ENCODE measurements at places on chromosomes 6 and 20.

DNA sequence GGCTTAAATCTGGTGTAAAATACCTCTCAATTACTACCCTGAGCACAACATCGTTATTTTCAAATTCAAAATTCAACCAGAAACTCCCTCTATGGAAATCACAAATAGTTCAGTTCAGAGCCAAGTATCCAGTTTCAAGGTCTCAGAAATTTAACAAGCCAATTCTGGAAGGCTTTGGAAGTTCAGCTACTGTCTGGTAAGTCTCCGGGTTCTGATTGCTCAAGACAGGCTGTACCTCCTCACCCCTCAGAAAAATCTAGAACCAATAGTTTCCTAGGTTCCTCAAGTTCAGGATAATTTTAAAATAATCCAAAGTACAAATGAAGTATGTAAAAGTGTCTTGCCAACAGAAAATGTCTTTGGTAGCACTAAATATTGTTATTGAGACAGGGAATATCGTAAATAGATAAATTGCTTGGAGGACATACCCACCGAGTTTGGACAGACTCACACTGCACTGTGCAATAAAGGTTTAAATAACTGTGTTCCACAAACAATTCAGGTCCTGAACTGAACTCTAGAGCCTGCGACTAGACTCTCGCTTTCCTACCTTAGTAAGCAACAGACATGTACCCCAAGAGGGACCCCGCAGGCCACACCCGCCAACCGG is 729 bp downstream of the ATG5 start:
- no peak for DNase-seq

DNA sequence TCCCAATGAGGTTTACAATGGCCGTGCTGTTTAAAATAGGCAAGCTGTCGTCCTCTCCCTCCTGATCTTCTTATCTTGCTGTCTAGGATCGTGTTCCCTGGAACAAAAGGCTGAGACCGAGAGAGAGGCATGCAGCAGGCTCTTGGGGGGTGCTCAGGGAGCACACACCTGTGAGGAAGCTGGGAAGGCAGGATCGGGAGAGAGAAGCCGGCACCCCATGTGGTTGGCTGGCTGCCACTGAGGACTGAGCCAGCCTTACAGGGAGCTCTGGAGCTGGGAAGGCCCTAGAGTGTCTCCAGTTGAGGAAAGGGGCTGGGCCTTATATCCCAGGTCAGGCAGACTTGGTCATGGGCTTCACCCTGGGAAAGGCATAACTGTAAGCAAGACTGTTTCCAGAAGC is 184.2 kb downstream of the LY86 start:
- DNase-seq: no peak

- DNase-seq: no peak
Measured at GRCh38 chr20:62463651-62464424, 12.0 kb downstream of the GATA5 start.

- peak; percentile 28 for DNase-seq
Measured at GRCh38 chr6:33091957-33092356, 16.2 kb downstream of the HLA-DPB1 start.

GRCh38 chr6:41818271-41819054 is 31.0 kb downstream of the TOMM6 start:
- DNase-seq: no peak

DNA sequence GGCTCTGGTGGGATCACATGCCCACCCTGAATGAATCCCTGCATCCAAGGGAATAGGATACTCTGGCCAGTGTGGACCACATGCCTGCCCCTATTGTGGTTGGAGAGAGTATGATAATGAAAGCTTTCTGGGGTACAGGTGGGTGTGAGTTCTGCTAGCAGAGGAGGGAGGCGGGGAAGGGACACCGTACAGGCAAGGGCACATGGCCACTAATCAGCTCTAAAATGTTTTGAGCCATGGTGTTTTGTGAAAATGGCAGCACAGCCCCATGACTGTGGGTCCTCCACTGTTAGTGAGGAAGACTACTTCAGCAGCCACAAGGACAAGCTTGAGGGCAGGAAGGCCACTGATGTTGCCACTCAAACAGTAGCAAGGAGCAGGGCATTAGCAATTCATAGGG is 11.9 kb upstream of the DHX35 start:
- DNase-seq: no peak

GRCh38 chr6:148559848-148560433 is 186.9 kb upstream of the UST start:
- peak; percentile 54 for DNase-seq

DNA sequence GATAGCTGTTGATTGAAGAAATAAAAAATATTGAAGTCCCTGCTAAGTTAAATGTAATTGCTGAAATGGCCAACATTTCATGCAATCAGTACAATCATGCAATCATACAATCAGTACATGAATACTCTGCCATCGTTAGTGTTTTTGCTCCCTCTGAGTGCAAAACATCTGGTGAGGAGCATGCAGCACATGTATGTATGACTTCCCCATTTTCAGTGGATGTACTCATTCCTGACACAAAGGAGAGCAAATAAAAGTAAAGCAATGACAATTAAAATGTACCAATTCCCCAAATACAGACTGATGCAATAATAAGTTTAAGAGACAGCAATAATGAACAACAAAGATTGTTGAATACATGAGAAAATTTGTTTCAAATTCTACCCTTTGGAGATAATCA is 140.7 kb downstream of the PLCB1 start:
- DNase-seq: no peak

DNA sequence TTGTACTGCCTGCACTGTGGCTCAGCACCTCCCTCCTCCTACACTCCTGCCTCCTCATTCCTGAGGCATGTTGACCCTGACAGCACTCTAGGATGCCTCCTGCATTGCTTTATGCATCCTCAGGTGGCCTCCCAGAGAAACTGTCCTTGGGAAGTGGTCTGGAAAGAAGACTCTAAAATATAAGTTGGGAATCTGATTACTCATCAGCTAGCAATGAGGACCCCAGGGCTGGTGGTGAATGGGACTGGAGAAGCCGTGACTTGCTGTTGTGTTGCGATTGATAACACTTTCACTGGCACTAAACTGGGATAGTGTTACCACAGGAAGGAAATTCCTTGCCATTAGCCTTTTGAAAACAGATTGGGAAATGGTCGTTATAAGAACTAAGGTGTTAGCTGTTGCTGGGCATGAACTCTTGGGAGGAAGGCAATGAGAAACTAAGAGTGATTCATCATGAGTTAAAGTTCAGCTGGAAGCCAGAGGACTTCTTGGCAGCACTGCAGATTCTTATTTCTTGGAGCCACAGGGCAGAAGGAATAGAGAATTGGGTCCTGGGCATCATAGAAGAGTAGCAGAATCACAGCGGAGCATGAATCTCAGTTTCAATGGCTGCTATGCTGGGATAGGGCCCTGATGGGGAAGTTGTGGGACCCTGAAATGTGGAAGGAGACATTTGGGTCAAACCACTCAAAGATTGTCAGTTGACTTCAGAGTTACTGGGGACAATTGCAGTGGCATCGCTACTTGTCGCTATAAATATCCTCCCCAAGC is 10.1 kb upstream of the SIRPD start:
- DNase-seq: no peak

- DNase-seq: no peak
Measured at GRCh38 chr20:6582449-6582848, 185.0 kb upstream of the BMP2 start.

DNA sequence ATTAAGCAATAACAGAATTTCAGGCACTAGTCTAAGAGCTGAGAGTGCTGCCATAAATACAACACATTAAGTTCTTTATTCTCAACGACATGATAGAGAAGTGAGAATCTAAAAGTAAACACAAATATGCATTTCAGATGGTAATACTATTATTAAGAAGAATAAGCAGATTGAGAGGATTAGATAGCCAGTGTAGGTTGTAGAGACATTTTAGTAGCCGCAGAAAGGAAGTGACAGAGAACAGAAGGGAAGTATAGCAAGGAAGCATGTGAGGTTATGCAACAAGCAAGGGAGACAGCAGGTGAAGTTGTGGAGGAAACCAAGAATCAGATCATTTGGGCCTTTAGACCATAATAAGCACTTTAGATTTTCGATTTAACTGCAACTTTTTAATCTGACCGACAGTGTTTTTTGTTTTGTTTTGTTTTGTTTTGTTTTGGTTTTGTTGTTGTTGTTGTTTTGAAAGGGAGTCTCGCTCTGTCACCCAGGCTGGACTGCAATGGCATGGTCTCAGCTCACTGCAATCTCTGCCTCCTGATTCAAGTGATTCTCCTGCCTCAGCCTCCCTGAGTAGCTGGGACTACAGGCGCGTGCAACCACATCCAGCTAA is 737.0 kb upstream of the ADGRB3 start:
- DNase-seq: no peak

DNA sequence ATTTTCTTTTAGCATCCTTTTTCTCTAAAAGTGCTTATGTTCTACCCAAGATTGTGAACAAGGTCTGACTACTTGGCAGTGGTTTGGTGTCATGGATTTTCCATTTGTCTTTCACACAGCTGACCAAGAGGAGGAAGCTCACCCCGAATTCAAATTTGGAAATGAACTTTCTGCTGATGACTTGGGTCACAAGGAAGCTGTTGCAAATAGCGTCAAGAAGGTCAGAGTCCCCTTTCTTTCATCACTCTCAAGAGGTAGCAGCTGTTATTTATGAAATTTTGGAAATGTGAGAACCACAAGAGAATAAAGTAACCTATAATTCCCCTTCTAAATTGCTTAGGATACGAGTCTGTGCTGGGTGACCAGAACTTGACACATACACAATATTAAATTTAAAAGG is 113.0 kb upstream of the LAMP5 start:
- no peak for DNase-seq

DNA sequence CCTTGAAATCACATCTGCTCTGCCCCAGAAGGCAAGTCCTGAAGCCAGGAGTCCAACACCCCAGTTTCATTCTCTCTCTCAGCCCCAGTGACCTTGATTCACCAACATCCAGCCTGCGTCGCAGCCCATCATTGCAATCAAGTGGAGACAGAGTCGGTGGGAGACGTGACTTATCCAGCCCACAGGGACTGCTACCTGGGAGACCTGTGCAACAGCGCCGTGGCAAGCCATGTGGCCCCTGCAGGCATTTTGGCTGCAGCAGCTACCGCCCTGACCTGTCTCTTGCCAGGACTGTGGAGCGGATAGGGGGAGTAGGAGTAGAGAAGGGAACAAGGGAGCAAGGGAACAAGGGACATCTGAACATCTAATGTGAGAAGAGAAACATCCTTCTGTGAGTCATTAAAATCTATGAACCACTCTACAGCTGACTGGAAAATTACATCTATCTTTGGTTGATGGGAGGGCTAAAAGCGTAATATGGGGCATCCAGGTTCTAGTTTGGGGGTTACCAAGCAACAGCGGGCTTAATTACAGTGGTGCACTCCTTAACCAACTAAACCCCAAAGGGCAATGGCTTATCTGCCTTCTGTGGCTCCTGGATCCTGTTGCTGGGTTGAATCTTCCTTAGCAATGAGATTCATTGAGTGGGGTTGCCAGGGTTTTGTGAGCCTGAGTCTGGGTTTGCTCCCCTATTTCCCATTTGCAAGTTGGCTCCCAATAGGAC is 2.5 kb downstream of the LY6G6D start:
- DNase-seq: no peak

- DNase-seq: no peak
Measured at GRCh38 chr20:50870561-50871161, 60.6 kb downstream of the ADNP start.

GRCh38 chr6:166910601-166911000 is 45.7 kb downstream of the RNASET2 start:
- DNase-seq: no peak

DNA sequence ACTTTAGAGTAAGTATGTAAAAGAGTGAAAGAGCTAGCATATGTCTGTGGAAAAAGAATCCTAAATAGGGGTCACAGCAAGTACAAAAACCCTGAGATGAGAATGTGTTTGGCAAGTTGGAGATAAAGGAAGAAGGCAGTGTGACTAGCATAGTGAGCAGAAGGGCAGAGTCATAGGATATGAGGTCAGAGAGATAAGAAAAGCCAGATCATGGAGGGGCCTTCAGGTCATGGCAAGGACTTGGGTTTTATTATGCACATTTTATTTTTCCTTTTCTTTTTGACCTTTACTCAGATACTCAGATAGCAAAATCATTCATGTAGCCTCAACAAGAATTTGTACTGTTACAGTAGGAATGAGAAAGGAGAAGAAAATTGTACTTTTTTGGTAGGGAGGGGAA is 138.0 kb downstream of the GJA1 start:
- no peak for DNase-seq

DNA sequence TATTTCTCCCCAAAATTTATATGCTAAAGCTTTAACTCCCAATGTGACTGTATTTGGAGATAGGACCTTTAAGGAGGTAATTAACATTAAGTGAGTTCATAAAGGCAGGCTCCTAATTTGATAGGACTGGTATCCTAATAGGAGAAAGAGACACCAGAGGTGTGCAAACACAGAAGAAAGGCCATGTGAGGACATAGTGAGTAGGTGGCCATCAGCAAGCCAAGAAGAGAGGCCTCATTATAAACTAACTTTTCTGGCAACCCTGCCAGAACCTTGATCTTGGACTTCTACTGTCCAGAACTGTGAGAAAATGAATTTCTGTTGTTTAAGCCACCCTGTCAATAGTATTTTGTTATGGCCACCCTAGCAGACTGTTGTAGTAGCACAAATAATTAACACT is 177.9 kb upstream of the FUT9 start:
- no peak for DNase-seq

DNA sequence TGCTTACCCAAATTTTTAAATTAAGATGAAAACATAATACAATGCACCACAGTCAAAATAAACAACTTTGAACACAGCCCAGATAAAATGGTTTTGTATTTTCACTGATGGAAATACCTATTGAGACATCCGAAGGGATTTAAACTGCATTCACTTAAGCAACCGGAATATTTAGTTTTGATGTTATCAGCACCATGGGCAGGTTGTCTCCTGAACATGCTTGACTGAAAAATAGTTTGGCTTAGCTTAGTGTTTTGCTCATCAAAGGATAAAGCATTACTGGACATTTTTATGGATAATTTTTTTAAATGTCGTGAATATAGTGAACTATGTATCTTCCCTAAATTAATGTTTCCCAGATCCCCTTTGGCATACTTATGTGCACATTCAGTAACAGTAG is 177.5 kb downstream of the GJA1 start:
- DNase-seq: no peak

GRCh38 chr6:465531-466348 is 74.2 kb downstream of the IRF4 start:
- no peak for DNase-seq

DNA sequence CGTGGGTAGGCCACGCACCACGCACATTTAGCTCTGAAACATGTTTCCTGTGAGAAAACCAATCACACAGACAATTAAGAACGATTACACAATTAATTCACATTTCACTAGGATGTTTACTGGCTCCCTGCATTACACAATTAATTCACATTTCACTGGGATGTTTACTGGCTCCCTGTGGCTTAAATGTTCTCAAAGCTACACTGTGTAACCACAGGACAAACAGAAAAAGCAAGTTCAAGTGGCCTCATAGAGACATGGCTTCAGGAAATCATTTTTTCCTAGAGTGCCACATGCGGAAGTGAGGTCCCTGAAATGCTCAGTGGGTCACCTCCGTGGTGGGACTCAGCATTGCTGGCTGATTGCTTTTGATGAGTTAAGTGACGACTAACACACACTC is 61.7 kb upstream of the XRN2 start:
- DNase-seq: no peak
